ENCODE measurements at places on chromosomes 2 and 18.

GRCh38 chr2:10283106-10284062 lies 19.3 kb upstream of the HPCAL1 start:
- no peak for DNase-seq

GRCh38 chr2:195470622-195471021 lies 186.4 kb upstream of the SLC39A10 start:
- DNase-seq, result no peak

DNA sequence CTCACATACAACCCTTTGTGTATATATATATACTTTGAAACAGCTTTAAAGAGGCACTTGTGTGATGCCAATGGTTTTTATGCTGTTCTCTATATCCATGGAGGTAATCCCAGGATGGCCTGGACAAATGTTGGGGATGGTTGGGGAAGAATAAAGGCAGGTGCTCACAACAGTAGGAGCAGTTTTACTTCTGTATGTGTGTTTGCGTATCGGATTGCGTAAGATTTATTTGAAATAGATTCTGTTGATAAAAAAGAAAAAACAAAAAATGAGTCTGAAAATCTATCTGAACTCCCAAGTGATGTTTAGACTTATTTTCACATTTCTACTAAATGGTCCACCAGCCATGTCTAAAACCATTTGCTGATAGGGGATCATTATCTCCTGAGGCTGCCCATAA lies 29.3 kb downstream of the MRPL19 start:
- no peak for DNase-seq

DNA sequence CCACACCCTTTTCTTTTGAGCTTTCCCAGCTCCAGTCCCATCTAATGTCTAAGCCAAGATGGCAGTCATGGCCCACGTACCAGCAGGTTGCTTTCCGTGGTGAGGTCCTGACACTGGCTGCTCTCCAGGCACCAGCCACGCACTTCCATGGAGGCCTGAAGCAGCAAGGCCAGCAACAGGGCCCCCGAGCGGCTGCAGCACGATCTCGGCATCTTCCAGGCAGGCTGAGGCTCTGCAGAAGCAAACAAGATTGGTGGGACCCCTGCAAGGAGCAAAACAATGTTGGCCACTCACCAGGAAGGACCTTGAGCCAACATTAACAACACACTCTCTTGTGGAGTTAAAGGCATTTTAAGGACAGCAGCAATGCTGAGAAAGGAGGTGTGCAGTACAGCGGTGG lies 3.8 kb downstream of the POMC start:
- no peak for DNase-seq

GRCh38 chr18:73893880-73894279 lies 253.8 kb downstream of the FBXO15 start:
- DNase-seq, result no peak

DNA sequence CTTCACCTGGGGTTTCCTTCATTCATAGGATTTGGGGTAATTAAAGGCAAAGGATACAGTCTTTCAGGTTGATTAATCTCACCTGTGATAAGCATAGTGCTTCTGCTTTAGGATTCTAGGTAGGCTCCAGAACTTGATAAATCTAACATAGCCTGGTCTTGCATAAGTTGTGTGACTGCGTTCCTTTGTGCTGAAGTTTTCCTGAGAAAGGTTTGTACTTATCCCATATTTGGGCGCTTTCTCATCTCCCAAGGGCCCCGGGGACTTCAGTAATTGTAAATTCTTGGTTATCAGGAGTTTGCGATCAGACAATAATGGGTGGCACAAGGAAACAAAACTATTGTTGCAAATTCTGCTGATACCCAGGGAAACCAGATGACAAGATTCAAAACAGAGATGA lies 53.1 kb downstream of the MTCL1 start:
- DNase-seq, result no peak

Measured in naive thymus-derived CD4-positive, alpha-beta T cell (primary cell).